Fibroblast of skin of scalp (primary cell): ENCODE measurements at places on chromosomes 5 and 9.
A peak's percentile ranks its signal among the peaks of the same experiment; 100 is the strongest.

- peak; percentile 33 for DNase-seq
Observed at GRCh38 chr5:77101298-77101697, 14.2 kb upstream of the ZBED3 start.

DNA sequence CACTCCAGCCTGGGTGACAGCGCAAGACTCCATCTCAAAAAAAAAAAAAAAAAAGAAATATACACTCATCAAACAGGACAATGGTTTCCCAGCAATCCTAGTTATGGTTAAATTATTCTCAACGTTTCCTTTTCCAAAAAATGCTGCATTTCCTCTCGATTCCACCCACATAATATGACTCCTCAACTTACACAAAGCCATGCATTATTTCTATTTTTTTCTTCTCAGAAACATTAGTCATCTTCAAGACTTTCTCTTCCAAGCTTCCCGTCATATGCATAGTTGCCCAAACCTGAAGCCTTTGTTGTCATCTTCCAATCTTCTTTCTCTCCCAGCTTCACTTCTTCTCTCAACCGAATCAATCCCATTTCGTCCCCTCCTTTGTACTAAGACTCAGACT, 61.4 kb upstream of the RANBP6 start:
- DNase-seq: no peak

DNA sequence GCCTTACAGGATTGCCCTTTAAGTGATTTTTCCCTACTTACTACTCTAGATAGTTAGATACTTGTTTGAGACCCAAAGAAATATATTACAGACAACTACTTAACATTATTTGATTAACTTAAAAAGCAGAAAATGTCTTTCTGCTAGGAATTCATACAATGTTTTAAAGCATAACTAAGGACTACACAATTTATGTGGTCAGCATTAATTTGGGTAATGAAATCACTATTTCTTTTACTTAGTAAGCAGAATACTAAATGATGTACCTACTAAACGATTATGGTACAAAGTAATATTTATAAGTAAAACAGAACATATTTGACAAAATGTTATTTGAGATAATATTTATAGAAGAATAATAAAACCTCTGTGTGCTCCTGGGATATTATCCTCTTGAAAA, 371.9 kb upstream of the ARRDC3 start:
- DNase-seq: no peak

DNA sequence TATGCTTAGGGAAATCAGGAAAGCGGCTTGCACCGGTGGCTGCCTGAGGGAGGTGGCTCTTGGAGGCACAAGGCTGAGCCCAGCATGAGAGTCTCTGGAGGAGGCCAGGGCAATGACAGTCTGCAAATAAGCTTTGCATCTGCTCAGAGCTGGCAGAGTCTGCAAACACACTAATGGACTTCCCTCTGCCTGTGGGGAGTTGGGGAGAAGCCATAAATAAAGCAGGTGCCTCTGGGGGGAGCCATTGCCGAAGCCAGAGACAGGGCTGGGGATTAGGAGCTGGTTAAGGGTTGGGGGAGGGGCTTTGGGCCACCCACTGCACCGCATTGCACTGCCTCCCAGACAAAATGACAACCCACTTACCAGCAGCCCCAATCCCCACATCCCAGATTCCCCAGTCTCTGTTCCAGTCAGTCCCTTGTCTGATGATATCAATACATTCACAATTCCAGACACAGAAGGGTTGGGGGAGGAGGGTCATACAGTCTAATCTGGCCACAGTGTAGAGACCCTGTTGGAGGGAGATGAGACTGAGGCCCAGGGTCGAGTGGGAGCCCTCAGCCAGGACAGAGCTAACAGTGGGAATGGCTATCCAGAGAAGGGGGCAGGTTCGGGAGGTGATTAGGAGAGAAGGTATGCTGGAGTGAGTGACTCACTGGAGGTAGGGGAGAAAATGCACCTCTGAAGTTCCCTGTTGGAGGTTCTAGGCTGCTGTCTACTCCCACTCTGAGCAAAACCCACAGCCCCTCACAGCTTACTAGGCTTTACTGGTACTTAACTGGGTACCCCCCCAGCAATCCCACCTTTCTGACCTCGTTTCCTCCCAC, 53.7 kb downstream of the PAX5 start:
- DNase-seq: no peak

GRCh38 chr9:8871796-8872445, 1072.3 kb upstream of the DMAC1 start:
- DNase-seq: no peak

DNA sequence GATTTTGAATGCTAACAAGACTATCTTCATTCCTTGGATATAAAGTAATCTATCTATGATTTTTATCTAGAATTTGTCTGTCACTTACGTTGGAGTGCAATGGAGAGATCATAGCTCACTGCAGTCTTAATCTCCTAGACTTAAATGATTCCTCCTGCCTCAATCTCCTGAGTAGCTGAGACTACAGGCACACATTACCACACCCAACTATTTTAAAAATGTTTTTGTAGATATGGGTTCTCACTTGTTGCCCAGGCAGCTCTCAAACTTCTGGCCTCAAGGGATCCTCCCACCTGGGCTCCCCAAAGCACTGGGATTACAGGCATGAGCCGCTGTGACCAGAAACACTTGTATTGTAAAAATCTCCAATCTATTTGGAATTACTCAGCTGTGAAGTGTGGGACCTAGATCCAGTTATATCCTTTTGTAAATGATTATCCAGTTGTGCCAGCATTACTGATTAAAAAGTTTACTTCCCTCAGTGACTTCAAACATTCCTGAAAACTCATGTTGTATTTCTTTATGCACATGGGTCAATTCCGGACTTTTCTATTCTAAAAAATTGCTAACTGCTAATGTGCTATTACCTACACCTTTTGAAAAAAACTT, 1793.8 kb upstream of the WWC1 start:
- no peak for DNase-seq

GRCh38 chr5:139426203-139426885, 13.0 kb downstream of the DNAJC18 start:
- DNase-seq: peak; percentile 92

GRCh38 chr5:11596185-11596584, 308.1 kb downstream of the CTNND2 start:
- DNase-seq: no peak

DNA sequence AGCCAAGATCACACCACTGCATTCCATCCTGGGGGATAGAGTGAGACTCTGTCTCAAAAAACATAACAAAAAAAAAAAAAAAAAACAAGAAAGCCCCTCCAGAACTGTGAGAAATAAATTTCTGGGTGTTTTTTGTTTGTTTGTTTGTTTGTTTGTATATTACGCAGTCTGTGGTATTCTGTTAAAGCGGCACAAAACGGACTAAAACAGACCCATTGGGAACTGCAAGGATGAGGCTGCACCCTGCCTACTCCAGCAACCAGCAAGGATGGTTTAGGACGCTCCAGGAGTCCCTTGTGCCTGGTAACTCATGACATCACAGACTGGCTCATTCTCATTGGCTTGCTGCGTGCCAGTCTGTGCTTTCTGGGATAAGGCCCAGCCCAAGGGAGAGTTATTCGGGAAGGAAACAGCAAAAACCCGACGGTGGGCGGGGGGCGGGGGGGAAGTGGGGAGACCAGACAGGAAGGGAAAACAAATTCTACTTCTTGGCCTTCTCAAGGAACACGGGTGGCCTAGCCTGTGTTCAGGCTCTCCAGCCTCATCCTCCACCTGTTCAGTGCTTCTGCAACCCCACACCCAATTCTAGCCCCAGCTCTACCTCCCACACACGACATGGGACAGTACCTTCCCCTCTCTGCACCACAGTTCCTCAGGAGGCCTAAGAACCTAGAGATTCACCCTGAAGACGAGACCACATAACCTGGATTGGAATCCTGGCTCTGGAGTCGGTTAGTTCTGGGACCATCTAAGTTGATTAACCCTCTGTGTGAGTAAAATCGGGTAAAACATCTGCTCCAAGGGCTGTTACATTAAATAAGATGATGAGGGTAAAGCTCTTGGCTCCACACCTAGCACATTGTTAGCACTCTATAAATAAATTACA, 2.8 kb downstream of the CD74 start:
- DNase-seq: peak; percentile 86

- no peak for DNase-seq
Observed at GRCh38 chr9:83020864-83021263, 42.1 kb downstream of the RASEF start.

- no peak for DNase-seq
Observed at GRCh38 chr9:137058521-137059234, 4.8 kb upstream of the ENTPD2 start.

- DNase-seq: peak; percentile 75
Observed at GRCh38 chr5:158720281-158720680, 379.4 kb downstream of the EBF1 start.

DNA sequence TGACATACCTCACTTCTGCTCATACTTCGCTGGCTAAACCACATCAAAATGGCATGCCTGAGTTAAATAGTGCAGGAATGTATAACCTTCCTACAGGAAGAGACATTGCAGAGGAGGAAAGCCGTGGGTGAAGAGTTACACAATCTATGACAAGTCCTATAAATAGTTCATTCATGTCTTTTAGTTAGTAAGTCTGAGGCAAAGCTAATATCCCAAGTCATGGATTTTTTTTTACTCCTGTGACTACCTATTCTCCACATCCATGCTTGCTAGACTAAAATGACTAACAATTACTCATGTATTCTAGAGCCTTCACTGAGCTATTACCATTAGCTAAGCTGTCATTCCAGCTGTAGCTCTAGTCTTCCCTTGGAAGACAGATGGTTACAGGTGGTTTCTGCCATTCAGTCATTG, 391.3 kb downstream of the NR2F1-AS1 start:
- peak; percentile 83 for DNase-seq

GRCh38 chr5:135482381-135482933, 30.3 kb upstream of the TIFAB start:
- DNase-seq: no peak

DNA sequence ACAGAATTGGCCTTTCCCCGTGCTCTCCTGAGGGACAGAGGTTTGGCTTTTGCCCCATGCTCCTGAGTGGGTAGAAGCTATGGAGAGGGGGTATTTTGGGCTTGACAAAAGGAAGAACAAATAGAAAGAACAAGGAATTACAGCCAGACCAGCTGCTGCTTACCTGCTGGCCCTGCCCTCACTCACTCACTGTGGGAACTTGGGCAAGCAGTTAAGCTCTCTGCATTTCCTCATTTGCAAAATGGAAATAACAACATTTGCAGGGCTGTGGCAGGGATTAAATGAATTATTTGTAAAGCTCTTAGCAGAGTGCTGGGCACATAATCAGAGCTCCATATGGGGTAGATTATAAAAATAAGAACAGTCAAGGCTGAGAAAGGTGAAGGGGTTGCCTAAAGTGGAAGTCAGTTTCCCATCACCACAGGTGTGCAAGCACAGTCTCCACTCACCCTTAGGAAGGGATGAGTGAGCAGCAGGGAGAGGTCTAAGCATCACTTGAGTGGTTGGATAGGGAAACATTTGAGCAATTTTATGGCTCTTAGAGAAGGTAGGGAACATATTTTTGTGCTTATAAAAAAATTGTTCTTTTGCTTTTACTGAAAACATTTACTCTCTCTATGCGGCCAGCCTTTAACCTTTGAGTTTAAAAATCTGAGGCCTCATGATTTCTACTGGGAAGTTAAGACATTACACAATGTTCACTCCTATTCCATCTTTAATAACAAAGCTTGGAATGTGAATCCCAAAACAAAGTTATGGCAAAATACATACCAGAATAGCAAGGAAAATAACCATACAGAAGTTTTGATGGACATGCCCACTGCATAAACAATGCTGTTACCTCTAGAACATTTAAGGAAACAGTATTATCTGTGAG, 42.8 kb upstream of the LHFPL2 start:
- peak; percentile 35 for DNase-seq

- DNase-seq: no peak
Observed at GRCh38 chr9:82423700-82424099, 435.1 kb downstream of the SPATA31D1 start.

GRCh38 chr5:140338336-140338735, 8.1 kb downstream of the HBEGF start:
- peak; percentile 19 for DNase-seq

DNA sequence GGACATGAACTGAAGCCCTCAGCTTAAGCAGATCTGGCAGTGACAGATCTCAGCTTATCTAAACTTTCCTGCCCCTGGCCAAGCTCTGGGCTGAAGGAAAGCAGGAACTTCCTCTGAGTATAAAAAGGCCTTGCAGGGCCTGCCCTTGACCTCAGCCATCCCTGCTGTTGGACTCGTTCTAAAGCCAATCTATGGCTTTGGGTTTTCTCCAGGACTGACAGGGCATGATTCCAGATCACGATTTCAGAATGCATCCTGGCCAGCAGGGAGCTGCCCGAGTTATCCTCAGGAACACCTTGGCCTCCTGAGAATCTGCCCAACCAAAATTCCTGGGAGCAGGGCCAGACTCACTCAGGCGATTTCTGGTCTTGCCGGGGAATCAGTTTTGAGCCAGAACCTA, 502.7 kb downstream of the TLE4 start:
- DNase-seq: no peak

DNA sequence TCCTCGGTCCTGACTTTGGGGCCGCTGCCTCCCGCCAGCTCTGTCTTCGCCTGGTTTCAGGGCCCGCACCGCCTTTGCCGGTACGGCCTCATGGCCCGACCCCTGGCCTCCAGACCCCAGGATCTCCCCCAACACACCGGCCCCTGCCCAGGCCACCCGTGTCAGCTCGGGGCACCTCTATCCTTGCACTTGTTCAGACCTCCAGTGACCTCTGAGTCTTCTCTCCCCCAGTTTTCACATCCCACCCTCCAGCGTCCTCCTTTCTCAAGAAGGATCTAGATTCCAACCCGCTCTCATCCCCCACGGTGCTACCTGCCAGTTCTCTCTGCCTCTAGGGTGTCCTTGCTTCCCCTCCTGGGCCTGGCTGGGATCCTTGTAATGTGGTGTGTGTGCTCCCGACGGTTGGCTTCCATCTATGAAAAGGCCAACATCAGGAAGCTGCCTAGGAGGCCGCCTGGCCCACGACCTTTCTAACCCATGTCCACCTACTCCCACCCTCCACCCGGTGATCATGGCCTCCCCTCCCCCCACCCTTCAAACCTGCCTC, 61.1 kb downstream of the SPATA31C2 start:
- DNase-seq: no peak

DNA sequence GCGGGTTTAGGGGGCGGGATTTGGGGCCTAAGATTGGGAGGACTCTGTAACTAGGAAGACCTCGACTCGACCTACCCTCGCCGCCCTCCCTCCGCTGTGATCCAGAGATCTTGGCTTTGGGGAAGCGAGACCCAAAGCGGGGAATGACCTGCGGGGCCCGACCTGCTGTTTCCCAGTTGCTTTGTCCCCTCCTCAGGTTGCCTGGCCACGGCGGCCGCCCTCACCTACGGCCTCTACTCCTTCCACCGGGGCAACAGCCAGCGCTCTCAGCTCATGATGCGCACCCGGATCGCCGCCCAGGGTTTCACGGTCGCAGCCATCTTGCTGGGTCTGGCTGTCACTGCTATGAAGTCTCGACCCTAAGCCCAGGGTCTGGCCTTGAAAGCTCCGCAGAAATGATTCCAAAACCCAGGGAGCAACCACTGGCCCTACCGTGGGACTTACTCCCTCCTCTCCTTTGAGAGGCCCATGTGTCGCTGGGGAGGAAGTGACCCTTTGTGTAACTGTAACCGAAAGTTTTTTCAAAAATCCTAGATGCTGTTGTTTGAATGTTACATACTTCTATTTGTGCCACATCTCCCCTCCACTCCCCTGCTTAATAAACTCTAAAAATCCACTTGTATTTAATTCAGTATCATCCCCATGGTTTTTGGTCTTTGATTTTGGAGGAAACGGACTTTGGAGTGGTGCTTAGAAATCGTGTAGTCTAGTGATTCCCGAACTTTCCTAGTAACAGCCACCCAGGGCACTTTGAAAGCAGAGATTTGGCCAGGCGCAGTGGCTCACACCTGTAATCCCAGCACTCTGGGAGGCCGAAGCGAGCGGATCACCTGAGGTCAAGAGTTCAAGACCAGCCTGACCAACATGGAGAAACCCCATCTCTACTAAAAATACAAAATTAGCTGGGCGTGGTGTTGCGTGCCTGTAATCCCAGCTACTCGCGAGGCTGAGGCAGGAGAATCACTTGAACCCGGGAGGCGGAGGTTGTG, 878 bp downstream of the HIGD2A start:
- no peak for DNase-seq
